HFFc6 (cell line): ENCODE measurements at places on chromosomes 11 and 22.

GRCh38 chr11:130436171-130436570 is 7.8 kb upstream of the ADAMTS8 start:
- no peak for DNase-seq

- no peak for DNase-seq
Observed at GRCh38 chr11:118059246-118059940, 17.5 kb upstream of the TMPRSS4 start.

GRCh38 chr11:71499125-71499524 is 27.9 kb upstream of the KRTAP5-7 start:
- no peak for DNase-seq

GRCh38 chr22:40853333-40853732 is 3.1 kb downstream of the ST13 start:
- no peak for DNase-seq

DNA sequence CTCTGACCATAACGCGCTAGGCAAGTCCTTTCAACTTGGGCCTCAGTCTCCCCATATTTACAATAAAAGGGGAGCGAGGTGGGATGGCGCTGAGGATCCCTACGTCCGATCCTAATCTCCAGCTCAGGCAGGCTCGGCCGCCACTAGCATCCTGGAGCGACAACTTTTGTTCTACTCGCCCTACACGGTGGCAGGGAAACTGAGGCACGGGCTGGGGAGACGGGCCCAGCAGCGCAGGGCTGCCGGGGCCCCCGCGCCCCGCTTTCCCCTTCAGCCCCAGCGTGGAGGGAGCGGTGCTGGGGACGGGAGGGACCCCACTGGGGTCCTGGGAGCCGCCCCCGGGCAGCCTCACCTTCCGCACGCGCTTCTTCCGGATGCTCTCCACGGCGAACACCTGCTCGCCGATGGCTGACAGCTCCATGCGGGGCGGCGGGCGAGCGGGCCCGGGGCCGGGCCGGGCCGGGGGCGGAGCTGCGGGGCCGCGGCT is 413 bp downstream of the CBX7 start:
- DNase-seq, result no peak

DNA sequence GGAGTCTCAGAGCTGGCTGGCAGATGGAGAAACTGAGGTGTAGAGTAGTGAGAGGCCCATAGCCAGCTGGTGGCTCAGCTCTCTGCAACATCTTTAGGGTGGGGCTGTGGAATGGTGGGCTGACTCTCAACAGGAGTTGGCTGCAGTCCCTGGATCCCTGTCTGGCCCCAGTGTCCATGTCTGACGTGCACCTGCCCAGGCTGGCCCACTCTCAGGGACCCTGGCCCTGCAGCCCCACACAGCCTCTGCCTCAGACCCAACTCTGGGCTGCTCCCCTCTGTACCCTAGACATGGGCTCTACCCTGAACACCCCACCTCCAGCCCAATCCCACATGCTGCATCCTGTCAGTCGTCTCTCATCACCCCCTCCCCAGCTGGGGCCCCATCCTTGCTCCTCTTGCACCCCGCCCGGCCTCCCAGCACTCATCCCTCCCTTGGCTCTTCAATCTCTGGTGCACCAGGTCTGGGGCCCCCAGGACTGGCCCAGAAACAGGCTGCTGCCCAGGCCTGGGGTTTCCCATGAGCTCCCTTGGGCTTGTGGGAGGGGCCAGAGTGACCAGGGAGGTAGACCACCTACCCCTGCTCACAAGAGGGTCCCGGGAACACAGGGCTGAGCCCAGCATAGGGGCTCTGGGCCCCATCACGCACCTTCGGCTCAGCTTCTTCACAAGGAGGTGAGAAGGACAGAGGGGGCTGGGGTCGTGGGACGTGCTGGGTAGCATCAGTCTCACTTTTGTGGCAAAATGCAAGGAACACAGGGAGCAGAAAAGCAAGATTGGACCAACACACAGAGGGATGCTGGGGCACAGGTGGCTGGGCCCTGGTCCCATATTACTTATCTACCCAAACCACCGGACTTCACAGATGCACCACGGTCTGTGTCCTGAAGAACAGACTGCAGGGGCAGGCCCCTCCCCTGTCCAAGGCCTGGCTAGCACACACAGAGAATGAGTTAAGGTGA is 31.5 kb downstream of the ARVCF start:
- DNase-seq, result no peak

GRCh38 chr11:23359297-23359696 is 499.0 kb upstream of the CCDC179 start:
- DNase-seq, result peak; percentile 66

- DNase-seq, result no peak
Observed at GRCh38 chr11:23875176-23875850, 621.5 kb upstream of the LUZP2 start.

GRCh38 chr22:27024982-27025381 is 367.6 kb downstream of the MIAT start:
- no peak for DNase-seq

- DNase-seq, result no peak
Observed at GRCh38 chr22:27518531-27519340, 282.8 kb downstream of the MN1 start.

- DNase-seq, result peak; percentile 47
Observed at GRCh38 chr11:19437760-19438159, 197.0 kb upstream of the E2F8 start.

DNA sequence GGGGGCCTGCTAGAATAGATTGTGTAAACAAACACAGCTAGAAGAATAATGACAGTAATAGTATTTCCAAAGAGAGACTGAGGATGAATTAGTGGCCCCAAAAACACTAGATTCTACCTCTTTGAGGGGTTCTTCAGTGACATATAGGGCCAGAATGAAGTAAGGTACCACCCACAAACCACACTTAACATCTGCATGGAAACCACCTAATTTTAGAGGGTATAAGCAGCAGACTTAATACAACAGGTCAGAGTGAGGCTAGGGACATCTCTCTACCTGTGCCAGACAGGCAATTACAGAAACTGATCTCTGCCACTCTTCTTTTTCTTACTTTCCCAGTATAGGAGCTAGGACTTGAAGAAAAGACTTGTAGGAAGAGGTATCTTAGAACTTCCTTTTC is 20.1 kb downstream of the ELP4 start:
- no peak for DNase-seq

GRCh38 chr11:102448869-102449224 is 3.7 kb downstream of the TMEM123 start:
- DNase-seq, result no peak

- no peak for DNase-seq
Observed at GRCh38 chr11:47106798-47107411, 69.8 kb downstream of the ARFGAP2 start.

DNA sequence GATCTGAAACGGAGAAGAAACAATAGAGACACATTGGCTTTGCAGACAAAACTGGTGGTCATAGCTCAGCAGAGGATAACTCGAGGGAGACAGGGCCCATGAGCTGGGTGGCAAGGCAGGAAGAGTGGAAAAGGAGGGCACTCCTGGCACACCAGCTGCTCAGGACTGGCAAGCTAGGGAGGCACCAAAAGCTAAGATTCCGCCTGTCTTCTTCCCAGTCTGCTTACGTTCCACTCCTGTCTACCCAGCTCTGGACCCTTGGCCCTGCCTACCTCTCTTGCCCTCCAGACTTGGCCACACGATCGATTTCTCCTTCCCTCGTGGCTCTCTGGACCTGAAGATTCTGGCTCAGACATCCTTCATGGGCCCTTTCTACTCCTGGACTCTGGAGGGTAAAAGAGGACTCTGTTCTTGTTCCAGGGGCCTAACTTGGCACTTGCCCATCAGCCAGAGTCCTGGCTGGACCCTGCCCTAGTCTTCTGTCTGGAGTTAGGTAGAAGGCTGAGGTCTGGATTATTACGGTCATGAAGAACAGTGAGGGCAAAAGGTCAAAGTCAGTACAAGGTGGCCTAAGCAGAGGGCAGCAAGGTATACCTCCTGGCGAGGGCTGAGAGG is 115.2 kb upstream of the PITPNB start:
- no peak for DNase-seq

DNA sequence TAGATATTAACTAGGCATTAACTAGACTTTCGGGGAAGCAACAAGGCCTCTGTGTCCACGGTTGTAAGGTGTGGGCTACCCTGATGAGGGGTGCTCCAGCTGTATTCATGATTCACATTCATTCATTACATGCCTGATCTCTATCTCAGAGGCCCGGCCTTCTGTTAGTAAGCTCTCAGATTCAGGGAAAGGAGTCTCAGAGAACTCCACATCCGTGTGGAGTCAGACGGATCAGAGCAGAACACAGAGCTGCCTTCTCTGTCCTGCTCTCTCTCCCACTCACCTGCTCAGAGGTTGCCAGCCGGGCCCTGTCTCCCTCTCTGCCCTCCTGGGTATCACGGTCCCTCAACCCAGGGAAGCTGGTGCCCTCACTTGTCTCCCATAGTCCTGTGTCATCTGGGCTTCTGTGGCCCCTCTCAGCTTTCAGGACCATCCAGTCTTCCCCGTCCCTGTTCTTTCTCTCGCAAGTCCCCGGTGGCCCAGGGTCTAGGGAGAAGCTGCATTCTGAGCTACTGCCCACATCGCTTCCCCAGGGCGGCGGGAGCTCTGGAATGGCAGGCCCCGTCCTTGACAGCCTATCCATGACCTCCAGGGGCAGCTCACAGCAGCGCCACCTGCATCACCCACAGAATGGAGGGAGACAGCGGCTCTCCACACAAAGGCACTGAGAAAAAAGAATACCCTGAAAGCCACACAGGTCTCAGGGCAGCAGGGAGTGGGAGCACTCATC is 4.3 kb downstream of the TP53AIP1 start:
- no peak for DNase-seq

DNA sequence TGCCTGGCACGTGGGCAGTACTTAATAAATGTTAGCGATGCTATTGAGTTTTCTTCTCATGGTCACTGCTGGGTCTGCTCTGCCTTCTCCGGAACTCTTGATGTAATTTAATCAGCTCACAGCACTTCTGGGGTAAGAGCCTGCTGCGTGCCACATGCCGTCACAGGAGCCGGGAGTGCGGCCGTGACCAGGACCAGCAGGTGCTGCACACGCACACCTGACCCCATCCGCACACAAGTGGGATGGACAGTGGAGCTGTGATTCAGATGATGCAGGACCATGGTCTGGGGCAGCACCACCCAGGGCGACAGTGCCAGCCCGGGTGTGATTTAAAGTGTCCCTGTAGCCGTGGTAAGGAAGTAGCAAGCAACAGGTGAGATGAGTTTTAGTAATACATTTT is 61.2 kb downstream of the TBC1D22A start:
- DNase-seq, result no peak

DNA sequence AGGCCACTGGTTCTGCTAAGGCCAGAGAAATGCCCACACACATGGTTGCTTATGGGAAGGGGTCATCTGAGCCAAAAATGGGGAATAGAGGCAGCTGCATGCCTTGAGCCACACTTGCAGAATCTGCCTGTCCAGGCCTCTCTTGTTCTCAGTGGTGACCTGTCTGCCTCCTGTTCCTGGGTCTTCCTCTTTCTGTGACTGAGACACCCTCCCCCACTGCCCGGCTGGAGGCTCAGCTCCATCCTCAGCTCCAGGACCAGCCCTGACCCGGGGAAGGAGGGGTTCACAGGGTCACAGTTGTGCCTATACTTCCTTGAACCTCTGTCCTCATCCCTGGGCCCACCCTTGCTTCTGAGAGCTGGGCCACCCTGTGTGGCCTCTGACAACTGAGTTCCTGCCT is 52.3 kb downstream of the CSF2RB start:
- no peak for DNase-seq

- DNase-seq, result peak; percentile 86
Observed at GRCh38 chr11:11985016-11985715, 23.3 kb downstream of the DKK3 start.

GRCh38 chr11:34975482-34975881 is 59.1 kb downstream of the PDHX start:
- no peak for DNase-seq

DNA sequence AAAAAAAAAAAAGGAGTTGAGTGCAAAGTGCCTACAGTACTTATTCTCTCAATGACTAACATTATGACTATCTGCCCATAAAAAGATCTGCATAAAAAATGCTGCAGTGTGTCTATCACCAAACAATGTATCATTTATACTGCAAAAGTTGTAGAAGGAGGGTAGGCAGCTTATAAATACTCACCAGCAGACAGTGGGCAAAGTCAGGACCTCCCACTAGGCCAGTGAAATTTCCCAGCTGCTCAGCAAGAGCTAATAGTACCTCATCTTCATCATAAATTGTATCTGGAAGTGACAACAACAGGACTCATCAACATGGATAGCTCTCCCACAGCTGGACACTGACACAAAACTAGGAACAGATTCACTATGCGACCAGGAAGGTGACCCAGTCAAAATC is 1.6 kb downstream of the PPP2R1B start:
- peak; percentile 43 for DNase-seq

DNA sequence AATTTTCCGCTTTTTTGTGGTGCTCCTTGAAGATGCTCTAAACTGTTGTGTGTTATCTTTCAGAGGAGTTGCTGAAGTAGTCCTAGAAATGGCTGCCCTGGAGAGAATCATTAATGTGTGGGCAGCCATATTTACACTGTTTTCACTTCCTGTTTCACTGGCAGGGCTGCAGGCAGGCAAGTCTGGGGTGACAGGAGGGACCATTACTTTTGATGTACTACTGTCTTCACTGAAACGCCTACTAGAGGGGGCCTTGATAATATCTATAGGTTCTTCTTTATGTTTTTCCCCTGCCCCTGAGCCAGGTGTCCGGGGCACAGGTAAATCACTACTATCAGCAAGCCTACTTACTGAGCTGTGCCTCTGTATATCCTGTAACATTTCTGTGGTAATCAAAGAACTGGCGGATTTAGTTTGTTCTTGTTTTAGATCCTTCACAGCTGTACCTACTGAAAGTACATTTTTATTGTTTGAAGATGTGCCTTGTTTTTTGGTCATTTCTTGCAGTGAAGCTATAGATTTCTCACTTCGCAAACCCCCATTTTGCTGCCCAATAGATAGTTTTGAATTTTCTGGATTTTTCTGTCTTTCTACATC is 39.7 kb downstream of the ACAT1 start:
- DNase-seq, result no peak

DNA sequence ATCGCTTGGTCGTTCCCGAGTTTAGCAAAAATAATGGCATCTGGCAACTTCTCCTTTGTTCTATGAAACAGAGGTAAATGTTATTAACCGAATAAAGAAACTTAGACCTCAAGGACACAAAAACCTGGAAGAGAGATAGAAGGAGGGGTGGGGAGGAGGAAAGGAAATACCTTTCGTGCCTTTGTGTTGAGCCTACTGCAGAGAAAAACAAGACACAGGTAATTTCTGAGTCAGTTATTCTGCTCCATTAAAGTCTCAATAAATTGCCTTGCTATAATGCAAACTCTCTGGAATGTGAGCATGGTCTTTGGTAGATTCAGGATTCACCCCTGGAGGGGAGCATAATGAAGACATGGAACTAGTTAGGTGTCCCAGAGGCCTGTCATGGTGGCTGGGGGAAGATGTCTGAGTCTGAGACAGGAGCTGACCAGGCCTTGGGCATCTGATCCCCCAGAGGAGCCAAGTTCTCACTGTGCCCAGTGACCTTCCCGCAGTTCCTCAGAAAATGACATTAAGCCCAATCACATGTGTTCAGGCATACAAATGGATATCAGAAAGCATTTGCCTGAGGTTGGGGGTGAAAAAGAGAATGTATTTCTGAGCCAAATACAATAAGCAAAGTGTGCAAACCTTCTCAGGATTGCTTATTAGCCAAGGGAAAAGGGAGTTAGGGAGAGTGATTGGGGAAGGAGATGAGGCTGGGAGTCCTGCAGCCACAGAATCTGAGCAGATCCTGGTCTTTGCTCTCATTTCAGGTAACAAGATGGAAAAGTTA is 72.6 kb upstream of the CADM1 start:
- DNase-seq, result no peak

GRCh38 chr22:26673486-26673885 is 16.1 kb downstream of the MIAT start:
- no peak for DNase-seq
